T-cell (primary cell): ENCODE measurements at places on chromosomes 3 and 15. TPM values are rescaled to one million over a fixed set of nuclear protein-coding genes. Genes with fewer than 3 reads are reported as not detected.

The ADCY5 gene
- total RNA-seq, result not detected

The MYRIP gene
- total RNA-seq, result not detected

The EXD1 gene
- not detected for total RNA-seq

The PLS1 gene
- 1.8 TPM for total RNA-seq

The SLC51A gene
- not detected for total RNA-seq

The PLA2G4B gene
- 44.9 TPM for total RNA-seq

The B3GNT5 gene
- 0.47 TPM for total RNA-seq

The TMEM87A gene
- 45.4 TPM for total RNA-seq

DNA sequence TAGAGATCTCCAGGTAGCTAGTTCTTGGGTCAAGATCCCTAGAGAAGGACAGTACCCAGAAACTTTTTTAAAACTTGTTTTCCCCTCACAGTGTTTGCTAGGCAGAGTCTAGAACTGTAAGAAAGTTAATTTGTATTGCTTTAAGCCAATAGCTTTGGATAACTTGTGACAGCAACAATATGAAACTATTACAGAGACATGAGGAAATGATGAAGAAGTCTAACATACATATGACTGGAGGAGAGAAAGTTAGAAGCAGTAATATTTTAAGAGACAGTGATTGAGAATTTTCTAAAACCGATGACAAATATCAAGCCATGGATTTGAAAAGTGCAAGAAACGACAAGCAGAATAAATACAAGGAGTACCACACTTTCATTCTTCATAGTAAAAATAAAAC is 10.0 kb downstream of the HMG20A start:
- H3K27ac ChIP-seq, result no peak overlapping the region
- peaks cover 19% of the 10 kb centered on the region for H3K4me1 ChIP-seq
- no peak for DNase-seq

GRCh38 chr15:72970933-72971760 is 81.1 kb upstream of the NEO1 start:
- H3K4me1 ChIP-seq, result peaks cover 7% of the 10 kb centered on the region
- no peaks in the 10 kb centered on the region for H3K36me3 ChIP-seq
- no peak for DNase-seq
- H3K27me3 ChIP-seq, result peaks cover 9% of the 10 kb centered on the region

DNA sequence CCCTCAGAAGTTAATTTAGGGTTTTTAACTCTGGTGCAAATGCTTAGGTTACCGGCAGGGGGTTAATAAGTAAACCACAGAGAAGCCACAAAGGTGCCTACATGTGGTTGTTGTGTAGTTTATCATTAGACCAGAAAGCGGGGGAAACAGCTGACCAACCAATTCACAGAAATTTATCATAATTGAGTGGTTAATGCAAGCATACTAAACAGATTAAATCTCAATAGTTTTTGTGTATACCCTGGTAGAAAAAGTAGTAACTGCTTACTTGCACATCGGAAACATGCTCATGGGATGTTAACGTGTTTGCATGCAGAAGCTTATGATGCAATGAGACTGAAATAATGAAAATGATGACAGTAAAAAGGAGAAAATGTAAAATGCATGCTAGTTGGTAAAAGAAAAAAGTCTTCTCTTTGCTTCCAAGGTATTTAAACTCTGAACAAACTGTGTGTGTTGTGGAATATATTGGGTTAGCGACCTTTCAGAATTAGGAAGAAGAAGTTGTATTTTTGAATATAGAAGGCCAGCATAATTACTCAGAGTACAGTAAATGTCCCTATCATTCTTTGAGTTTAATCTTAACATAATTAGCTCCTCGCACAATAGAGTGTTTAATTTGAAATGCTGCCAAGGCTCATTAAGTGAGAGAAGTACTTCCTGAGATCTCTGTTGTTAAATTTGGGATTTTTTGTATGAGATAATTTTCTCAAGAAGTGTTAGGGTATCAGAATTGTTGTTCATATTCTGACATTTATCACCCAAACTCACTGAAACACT is 316.2 kb downstream of the PTPRG start:
- H3K4me3 ChIP-seq, result no peak overlapping the region
- no peaks in the 10 kb centered on the region for H3K36me3 ChIP-seq
- H3K27me3 ChIP-seq, result no peaks in the 10 kb centered on the region
- no peak for DNase-seq
- no peak overlapping the region for H3K27ac ChIP-seq

- H3K36me3 ChIP-seq, result no peaks in the 10 kb centered on the region
- H3K27me3 ChIP-seq, result no peaks in the 10 kb centered on the region
- H3K27ac ChIP-seq, result no peak overlapping the region
Observed at GRCh38 chr3:161508852-161509477, 12.4 kb downstream of the OTOL1 start.

GRCh38 chr3:194081826-194082225 is 54.1 kb upstream of the HES1 start:
- no peak overlapping the region for H3K27ac ChIP-seq
- no peaks in the 10 kb centered on the region for H3K4me1 ChIP-seq
- no peaks in the 10 kb centered on the region for H3K36me3 ChIP-seq
- DNase-seq, result no peak
- H3K27me3 ChIP-seq, result no peaks in the 10 kb centered on the region
- H3K4me3 ChIP-seq, result no peak overlapping the region

- H3K27me3 ChIP-seq, result no peaks in the 10 kb centered on the region
- no peak for DNase-seq
- H3K4me3 ChIP-seq, result no peak overlapping the region
- no peaks in the 10 kb centered on the region for H3K36me3 ChIP-seq
Observed at GRCh38 chr3:70532806-70533205, 220.4 kb upstream of the MDFIC2 start.

DNA sequence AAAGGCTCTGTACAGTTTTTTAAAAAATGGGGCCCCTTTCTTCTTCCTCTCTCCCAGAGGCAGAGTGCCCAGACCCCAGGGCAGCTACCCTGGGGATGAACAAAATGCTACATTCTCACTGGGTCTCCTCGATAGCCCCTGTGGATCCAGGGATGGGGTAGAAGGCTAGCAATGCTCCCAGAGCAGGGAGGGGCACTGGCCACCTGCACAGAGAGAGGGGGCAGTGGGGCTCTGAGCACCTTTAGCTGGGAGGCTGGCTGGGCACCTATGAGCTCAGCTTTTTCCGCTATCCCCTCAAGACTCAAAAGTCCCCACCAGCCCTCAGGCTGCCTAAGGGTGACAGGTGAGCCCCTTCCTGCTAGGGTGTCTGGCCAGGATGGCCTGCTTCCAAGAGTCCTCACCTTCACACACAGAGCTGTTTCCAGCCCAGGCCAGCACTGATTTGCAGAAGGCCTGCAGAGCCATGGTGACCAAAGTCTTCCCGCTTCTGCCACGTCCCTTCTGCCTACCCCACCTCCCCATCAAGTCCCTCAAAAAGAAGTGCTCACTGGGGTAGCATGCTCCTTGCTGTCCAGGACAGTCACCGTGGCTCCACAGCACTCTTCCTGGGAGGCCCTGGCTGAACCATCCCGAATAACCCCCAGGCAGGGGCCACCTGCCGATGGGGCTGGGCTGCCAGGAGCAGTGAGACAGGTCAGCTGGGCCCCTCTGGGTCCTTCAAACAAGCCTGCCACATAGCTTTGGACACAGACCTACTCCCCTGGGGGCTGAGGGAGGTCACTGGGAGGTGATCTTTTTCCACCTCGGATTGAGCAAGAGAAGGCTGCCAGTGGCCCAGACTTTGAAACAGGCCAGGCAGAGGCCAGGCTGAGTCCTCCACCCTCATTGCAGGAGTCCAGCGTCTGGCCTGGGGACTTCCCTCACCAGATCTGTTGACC is 20.4 kb downstream of the BMF start:
- no peaks in the 10 kb centered on the region for H3K27me3 ChIP-seq
- peaks cover 5% of the 10 kb centered on the region for H3K4me1 ChIP-seq
- H3K36me3 ChIP-seq, result no peaks in the 10 kb centered on the region
- no peak overlapping the region for H3K27ac ChIP-seq

DNA sequence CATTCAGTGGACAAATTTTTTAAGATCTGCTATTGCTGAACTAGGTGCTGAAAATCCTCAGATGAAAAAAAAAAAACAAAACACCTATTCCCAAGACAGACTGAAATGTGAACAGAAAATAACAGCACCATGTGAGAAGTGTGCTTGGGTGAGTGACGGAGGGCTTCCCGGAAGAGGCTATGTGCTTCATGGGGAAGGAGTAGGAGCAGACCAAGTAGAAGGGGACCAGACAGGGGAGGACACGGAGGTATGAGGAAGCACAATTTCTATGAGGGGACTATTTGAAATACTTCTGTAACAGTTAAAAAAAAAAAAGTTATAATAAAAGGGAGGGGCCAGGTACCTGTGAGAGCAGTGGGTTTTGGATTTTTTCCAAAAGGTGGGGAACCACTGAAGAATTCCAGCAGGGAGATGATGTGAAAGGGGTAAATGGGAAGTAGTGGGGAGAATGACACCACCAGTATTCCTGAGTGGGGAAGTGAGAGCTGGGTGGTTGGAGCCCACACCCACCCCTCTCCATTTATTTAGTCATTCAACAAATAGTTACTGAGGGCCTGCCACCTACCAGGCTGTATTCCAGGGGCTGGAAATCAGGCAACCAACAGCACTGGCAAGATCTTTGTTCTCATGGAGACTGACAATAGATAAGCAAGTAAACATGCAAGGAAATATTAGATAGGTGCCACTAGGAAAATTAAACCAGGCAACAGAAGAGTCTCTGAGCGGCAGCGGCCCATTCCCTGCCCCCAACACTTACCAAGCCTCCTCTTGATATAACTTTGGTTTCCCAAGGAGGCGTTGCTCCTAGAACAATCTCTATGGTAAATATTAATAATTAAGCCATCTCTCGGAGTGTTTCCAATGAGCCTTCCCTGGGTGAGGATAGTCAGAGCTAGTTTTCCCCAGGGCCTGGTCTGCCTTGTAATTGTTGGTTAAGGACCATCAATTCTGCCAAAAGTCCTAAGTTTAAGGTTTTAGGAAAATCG is 3.8 kb upstream of the USP3 start:
- H3K27ac ChIP-seq, result peak overlapping the region; percentile 99
- no peak overlapping the region for H3K4me3 ChIP-seq
- no peaks in the 10 kb centered on the region for H3K27me3 ChIP-seq
- DNase-seq, result no peak
- no peaks in the 10 kb centered on the region for H3K36me3 ChIP-seq
- peaks cover 81% of the 10 kb centered on the region for H3K4me1 ChIP-seq

DNA sequence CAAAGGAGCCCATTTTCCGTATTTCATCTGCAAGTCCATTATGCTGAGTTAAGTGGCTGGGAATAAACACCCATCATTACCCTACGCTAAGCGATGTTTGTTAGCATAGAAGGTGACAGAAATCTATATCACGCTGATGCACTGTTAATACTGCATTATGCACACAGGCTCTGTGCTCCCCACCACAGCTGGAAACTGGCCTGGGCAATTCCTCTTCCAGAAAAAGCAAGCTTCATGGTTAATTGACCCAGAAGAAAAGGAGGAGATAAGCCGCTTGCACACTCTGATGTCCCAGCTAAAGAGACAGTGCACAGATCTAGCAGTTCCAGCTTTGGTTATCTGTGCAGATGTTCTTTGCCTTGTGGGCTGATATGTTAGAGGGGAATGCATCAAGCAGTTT is 232.6 kb downstream of the NTRK3 start:
- H3K27ac ChIP-seq, result no peak overlapping the region
- no peak overlapping the region for H3K4me3 ChIP-seq
- no peaks in the 10 kb centered on the region for H3K4me1 ChIP-seq
- DNase-seq, result no peak

DNA sequence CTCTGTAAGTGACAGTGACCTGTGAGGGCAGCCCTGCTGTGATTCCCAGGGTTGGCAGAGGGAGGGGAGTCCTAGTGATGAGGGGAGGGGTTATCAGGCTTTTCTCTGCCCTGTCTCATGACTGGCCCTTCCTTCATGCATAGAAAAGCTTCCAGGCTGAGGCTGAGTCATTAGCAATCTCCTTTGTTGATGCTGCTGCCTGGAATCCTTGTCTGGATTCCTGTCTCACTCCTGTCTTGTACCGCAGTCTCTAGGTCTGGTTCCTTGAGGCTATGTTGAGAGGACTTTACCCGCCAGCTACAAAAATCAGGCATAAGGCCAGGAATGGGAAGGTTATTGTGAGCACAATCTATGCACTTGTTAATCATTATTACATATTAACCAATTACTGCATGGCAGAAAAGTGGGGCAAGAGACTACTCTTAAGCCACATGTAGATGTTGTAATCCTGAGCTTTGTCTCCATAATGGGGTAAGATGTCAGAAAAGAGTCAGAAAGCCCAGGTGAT is 7.2 kb downstream of the KLHL6 start:
- no peak overlapping the region for H3K4me3 ChIP-seq
- no peaks in the 10 kb centered on the region for H3K27me3 ChIP-seq

GRCh38 chr15:80118956-80119355 is 33.8 kb upstream of the FAH start:
- no peaks in the 10 kb centered on the region for H3K36me3 ChIP-seq
- no peaks in the 10 kb centered on the region for H3K27me3 ChIP-seq
- no peak overlapping the region for H3K27ac ChIP-seq
- no peak for DNase-seq

- no peak for DNase-seq
- no peaks in the 10 kb centered on the region for H3K36me3 ChIP-seq
- H3K27me3 ChIP-seq, result no peaks in the 10 kb centered on the region
- H3K4me1 ChIP-seq, result no peaks in the 10 kb centered on the region
Observed at GRCh38 chr3:12301031-12301430, 12.2 kb downstream of the PPARG start.

DNA sequence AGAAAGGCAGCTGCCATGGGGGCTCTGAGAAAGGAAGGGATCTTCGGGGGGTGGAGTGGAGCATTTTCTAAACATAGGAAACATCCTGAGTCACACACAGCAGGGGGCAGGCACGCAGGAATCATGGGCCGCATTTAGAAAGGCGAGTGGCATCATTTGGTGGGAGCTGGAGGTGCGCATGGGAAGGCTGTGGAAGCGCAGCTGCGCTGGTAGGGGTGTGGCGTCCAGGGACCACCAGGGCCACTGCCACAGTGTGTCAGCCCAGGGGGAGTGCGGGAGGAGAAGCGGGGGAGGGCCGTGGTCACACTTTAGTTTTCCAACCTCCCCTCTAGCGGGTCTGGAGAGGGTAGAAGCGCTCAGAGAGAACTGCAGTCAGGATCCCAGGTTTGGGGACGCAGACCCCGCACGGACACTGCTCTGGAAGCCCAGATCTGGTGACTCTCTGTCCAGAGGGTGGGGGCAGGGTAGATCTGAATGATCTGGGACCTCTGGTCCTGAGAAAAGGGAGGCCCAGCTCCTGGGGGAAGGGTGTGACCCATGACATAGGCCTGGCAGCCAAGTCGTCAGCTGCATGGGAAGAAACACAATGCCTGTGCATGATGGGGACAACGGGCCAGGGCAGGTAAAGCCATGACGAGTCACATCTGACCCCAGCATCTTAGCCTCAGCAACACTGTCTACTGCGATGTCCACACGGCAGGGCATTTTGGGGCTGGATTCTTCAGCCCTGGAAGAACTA is 88.0 kb upstream of the IQSEC1 start:
- no peaks in the 10 kb centered on the region for H3K4me1 ChIP-seq
- no peaks in the 10 kb centered on the region for H3K36me3 ChIP-seq
- H3K27ac ChIP-seq, result no peak overlapping the region
- no peak overlapping the region for H3K4me3 ChIP-seq

- H3K27ac ChIP-seq, result no peak overlapping the region
- H3K36me3 ChIP-seq, result no peaks in the 10 kb centered on the region
- H3K27me3 ChIP-seq, result no peaks in the 10 kb centered on the region
Observed at GRCh38 chr3:24843955-24844354, 349.3 kb upstream of the THRB start.
